Activated gamma-delta T cell treated with anti-CD3 and anti-CD28 coated beads, Interleukin-2, amount 50 U/mL, for 16 hours (primary cell): ENCODE measurements at places on chromosomes 4 and X.

DNA sequence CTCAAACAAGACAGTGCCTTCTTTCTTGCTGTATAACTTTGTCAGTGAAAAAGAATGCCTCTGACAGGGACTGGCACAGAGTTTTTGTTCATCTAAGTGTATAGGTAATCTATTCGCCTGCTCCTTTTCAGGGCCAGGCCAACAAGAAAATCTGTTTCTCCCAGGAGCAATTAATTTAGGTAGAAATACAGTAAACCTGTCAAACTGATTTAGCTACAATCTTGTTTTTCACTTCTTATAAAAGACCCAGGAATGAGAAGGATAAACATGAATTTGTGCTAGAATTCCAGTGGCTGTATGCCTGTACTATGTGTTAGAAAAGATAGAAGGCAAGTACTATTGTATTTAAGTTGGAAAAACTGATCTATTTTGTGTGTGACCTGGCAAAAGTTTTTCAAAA is 6.1 kb downstream of the TMA16 start:
- DNase-seq: no peak

DNA sequence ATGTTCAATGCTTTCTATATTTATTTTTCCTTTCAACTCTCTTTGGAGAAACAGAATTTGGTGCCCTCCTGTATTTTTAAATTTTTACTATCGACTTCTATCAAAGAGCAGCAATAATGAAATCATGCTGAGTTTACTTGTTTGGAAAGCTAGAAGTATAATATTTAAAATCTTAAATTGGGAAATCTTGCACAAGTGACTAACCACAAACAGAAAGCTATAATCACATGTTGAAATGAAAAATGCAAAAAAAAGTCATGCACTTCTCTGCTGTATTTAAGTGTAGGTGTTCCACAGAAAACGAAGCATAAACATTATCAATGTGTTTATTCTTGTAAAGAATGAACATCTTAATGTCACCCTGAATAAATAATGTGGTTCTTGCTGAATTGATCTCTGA is 306.1 kb downstream of the PCDH18 start:
- no peak for DNase-seq

GRCh38 chr4:156790866-156791265 is 180.7 kb downstream of the PDGFC start:
- no peak for DNase-seq

DNA sequence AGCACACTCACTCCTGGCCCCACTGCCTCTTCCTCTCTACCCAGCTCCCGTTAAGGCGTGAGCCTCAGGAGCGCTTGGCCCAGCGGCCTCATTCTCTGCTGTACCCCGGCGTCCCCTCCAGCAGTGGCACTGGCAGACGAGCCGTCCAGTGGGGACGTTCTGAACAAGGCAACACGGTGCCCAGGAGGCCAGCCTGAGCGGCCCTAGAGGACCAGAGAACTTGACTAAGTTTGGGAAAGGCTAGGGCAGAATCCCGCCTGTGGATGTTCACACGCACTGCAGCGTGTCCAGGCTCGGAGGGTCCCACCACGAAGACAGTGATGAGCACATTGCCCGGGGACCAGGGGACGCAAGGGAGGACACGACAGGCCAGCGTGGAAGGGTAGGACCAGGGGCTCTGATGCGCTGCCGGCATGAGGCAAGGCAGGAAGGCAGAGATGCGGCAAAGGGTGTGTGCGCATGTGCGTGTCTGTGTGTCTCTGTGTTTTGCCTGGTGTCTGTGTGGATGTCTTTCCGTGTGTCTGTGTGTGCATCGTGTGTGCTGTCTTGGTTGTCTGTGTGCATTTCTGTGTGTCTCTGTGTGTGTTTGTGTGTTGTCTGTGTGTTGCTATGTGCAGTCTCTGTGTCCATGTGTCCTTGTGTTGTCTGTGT is 89.4 kb downstream of the ABLIM2 start:
- DNase-seq: no peak

DNA sequence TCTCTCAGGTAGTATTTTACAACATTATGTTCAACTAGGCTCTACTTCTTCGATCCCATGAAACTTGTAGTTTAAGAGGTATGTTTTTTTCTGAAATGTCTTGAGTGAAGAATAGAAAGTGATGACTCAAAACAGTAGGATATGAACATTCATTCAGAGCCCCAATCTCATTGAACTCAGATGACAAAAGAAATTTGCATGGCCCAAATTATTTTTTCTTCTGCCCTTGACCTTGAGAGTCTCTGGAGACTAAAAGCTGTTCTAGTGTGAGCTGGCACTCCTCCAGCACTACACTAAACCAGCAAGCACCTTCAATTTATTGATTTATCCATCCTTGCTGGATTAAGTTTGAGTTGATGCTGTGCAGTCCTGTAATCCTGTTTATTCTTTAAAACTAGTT is 4.0 kb downstream of the DCLK2 start:
- no peak for DNase-seq

DNA sequence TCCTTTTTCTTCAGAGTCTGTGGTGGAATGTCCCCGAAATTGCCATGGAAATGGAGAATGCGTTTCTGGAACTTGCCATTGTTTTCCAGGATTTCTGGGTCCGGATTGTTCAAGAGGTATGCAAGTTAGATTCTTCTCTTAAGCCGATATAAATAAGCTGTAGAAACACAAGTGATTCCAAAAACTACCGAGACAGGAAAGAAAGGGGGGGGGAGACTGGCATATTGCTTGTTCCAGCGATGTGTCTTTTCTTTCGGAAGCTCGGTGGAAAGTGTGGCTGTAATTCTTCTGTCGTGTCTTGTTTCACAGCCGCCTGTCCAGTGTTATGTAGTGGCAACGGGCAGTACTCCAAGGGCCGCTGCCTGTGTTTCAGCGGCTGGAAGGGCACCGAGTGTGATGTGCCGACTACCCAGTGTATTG is 236.9 kb downstream of the DCTD start:
- no peak for DNase-seq

DNA sequence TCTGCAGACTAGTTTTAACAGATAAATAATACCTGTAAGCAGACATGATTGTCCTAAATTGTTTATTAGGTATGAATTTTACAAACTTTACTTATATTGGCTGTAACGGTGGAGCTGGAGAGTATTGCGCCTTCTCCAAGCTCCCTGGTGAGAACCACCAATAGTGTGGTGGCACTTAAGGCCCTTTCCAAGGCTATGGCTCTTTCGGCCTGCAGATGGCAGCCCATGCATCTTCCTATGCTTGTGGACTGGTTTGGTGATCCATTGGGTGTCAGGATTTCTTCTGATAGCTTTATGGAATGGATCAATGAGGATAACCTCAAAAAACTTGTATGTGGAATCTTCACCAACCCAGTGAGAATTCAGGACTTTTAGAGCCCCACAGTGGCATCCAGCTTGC is 7.8 kb downstream of the LARP1B start:
- no peak for DNase-seq

DNA sequence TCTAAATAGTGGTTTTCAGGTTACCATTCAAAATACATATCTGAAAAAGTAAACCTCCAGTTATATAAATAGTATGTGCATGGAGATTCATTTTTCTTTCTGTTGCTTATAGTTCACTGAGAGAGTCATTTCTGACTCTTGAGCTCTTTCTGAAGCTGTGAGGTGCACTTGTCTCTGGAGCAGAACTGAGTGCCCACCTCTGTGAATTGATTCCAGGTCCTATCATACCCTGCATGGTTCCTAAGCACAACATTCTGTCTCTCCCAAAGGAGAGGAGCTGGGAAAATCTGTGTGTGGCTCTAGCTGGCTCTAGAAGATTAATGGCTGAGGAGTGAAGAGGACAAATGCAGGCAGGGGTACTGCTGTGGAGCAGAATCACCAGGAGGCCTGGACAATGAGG is 161.6 kb upstream of the HCCS start:
- DNase-seq: no peak

- DNase-seq: no peak
Observed at GRCh38 chrX:16205840-16206239, 38.6 kb downstream of the MAGEB17 start.
